T-helper 22 cell (primary cell): ENCODE measurements at places on chromosomes 3 and 15.

GRCh38 chr3:74443102-74443501 lies 171.4 kb downstream of the CNTN3 start:
- DNase-seq: no peak

DNA sequence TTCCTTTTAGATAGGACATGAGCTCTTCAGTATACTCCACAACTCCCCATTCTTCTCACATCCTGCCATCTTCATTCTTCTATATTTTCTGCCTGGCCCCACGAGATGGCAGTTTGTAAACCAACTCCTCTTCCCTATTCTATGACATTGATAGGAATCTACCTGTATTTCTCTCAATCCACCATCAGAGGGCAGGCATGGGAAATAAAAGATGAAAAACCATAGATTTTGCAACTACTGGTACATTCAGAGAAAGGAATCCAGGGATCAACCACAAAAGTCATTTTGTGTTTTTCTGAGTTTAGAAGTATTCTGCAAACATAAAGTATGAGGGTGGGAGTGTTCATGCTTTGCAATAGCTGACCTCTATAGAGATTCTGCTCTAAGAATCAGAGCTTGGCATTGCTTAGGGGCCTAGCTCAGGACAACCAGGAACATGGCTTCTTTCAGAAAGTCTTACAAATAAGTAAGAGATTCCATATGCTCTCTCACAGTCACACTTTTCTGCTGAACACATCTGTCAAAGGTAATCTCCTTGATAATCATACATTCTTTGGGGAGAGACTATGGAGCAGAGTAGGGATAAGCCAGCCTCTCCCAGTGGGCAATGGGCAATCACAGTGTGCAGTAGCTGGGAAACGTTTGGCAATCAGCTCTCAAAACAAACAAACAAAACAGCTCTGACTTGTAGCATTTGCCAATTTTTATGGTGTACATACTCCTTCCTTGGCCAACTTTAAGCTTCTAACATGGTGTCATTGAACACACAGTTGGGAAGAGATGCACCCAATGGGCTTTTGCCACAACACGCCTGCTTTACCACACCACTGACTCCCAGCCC lies 43.1 kb upstream of the SLC25A36 start:
- DNase-seq: no peak

DNA sequence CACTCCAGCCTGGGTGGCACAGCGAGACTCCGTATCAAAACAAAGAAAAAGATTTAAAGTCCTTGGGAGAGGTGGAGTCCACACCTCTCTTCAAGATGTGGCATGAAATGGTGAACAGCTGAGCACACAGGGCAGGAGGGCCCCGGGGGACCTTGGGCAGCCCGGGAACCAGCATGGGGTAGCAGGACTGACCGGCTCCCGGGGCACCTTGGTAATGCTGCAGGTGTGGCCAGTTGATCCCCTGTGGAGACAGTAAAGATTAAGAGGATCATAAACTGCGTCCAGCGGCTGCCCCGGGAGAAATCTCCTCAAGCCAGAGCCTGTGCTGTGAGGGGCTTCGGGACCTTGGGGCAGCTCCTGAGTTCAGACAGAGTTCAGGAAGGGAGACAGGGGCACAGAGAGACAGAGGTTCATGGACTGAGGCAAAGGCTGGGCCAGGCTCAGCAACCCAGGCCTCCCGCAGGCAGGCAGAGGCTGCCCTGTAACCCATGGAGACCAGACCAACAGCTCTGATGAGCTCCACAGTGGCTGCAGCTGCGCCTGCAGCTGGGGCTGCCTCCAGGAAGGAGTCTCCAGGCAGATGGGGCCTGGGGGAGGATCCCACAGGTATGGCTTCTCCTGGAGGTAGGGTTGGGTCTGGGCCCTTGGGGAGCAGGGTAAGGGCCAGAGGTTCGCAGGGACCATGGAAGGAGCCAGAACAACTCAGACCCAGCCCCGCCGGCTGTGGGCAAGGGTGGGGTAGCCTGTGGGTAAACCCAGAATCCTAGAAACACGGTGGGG lies at the start of gene NR2E3:
TSS of gene NR2E3 (plus strand) at position 299 of the 780 bp plus-strand sequence. CDS start at position 489, 190 bp downstream.
- no peak for DNase-seq

DNA sequence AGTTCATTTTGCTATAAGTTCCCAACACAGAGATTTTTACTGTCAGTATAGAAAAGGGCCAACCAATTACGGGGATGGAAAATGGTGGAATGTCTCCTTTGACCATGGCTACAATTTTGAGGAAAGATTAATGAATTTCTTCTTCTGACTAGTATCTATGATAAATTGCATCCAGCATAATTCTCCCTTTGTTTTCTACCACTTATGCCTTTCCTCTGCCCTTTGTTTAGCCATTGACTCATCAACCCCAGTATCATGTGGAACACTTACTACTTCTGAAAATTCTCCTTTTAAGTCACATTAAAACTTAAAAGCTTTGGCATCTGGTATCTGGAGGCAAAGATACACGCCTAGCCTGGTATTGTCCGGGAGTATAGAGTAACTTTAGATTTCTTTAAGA lies 92.9 kb upstream of the CADPS start:
- no peak for DNase-seq

DNA sequence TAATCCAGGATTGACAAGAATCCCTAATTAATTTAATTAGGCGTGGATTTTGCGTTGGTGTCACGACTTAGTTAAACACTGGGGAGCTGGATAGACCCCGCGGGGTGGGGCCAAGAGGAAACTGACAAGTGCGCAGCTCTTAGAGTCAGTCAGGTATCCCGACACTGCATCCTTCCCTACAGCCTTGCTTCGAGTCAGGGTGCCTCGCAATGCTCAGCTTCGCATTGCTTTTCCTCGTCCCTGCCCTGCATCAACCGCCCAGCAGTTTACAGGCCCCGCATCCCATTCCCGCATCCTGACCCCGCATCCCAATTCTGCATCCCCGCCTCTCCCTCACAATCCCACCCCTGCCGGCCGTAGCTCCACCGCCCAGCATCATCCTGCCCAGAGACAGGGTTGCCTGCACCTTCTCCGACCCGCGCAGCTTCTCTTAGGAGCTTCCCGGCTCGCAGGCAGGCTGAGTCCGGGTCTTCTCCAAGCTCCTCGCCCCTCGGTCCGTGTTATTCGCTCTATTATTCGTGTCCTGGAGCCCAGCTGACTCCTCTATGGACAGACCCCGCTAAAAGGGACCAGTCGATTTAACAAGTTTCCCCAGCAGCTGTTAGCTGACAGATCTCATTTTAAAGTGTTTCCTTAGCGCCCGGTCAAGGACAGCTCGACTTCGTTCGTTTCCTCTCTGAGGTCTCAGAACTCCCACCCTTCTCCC lies 699 bp upstream of the SHOX2 start:
- no peak for DNase-seq

DNA sequence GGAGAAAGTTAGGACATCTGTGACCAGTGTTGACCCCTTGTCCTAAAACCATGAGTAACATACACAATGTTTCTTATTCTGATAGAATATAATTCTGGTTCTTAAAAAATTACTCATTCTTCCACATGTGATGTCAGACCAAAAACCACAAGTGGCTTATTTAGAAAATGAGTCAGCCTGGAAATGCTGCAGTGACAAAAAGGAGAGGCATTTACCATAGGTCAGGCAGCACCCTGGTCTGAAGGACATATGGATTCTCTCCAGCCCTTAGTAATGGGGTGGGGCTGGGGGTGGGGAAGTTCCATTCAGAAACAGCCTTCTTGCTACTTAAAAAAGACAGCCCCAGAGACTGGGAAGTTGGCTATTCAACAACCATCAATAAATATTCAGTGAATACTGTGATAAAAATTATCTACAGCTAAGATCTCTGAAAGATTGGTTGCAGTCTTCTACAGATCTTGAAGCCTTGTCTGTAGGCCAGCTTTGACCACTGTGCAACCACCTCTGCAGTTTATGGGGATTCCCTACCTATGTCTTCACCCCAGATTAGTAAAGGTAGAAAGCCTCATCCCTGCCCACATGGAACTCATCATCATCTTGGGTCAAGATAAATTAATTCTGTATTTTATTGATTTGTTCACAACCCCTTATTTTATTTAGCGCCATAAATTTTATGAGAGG lies 34.9 kb upstream of the TIMP4 start:
- DNase-seq: no peak

DNA sequence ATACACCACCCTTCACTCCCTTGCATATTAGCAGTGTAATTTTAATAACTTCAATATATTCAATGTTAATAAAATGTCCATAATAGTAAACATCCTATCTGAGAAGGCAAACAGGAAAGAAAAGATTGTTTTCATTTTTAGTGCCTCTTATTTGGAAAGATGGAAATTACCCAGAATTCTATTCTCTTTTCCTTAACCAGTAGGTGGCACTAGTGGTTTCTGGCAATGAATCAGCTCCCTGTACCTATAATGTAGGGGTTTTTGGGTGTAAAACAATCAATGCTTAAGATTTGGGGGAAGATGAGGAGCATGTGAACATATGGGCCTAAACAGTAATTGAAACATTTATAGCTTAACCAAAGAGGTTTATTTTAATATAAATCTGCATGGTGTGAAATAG lies 5.7 kb upstream of the SEMA6D start:
- no peak for DNase-seq

- DNase-seq: no peak
Measured at GRCh38 chr15:89837134-89837829, 22.6 kb upstream of the ANPEP start.

DNA sequence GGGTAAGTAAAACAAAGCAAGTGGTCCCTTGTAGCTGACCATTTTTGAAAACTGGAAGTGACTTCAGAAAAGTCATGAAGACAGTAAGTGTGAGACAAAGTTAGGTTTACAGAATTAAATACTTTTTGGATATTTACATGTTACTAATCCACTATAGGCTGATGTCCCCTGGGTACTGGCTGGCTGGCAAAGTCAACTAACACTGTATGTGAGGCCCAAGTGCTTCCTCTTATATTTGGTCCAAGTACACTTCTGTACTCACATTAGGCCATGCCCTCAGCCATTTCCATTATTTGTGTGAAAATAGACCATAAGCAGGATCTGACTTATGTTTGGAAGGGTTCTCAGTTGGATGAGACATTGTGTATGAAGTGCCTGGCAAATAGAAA lies 5.5 kb upstream of the LEKR1 start:
- DNase-seq: no peak

GRCh38 chr15:85704720-85705429 lies 89.8 kb downstream of the KLHL25 start:
- DNase-seq: no peak

GRCh38 chr3:49119439-49119838 lies 1.2 kb downstream of the USP19 start:
- DNase-seq: no peak

- DNase-seq: no peak
Measured at GRCh38 chr3:71124048-71124447, 459.5 kb downstream of the FOXP1 start.

- DNase-seq: no peak
Measured at GRCh38 chr3:194178669-194179068, 42.7 kb downstream of the HES1 start.

DNA sequence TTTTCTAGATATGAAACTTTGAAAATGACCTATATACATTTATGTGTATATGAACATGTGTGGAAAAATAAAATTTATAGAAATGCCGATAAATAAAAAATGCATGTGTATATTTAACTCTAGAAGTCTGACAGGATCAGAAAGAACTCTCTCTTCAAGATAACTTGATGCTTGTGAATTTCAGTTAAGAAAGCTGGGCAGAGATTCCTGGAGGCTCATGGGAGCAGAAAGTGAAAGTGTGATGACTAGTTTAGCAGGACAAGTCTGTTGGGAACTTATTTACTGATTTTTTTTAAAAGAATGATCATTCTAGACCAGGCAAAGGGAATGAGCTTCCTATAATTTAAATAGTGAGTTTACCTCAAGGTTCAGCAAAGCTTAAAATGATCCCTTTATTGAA lies 81.5 kb upstream of the KCNAB1 start:
- no peak for DNase-seq

DNA sequence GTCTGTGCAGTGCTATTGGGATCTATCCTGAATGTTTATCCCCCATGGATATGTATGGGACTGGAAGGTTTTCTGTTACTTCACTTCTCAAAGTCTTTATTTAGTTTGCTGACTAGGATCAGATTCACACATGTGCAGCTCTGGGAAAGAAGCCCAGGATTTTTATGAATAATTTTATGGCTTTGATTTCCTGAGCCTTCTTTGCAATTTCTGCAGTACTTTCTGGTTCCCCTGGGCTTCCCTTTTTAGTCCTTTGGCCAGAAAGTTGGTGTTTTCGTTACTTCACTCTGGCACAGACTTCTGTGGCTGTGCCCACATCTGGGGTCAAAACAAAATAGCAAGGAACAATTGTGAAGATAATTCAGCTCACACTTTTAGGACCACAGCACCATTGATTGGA lies 721.0 kb downstream of the OTOL1 start:
- DNase-seq: no peak

GRCh38 chr3:170410428-170411029 lies 8.1 kb upstream of the CLDN11 start:
- no peak for DNase-seq

- DNase-seq: no peak
Measured at GRCh38 chr3:99500485-99500884, 137.9 kb upstream of the COL8A1 start.

- no peak for DNase-seq
Measured at GRCh38 chr15:92747047-92747446, 91.5 kb upstream of the FAM174B start.

- no peak for DNase-seq
Measured at GRCh38 chr3:192090586-192090985, 629.6 kb downstream of the PYDC2 start.

DNA sequence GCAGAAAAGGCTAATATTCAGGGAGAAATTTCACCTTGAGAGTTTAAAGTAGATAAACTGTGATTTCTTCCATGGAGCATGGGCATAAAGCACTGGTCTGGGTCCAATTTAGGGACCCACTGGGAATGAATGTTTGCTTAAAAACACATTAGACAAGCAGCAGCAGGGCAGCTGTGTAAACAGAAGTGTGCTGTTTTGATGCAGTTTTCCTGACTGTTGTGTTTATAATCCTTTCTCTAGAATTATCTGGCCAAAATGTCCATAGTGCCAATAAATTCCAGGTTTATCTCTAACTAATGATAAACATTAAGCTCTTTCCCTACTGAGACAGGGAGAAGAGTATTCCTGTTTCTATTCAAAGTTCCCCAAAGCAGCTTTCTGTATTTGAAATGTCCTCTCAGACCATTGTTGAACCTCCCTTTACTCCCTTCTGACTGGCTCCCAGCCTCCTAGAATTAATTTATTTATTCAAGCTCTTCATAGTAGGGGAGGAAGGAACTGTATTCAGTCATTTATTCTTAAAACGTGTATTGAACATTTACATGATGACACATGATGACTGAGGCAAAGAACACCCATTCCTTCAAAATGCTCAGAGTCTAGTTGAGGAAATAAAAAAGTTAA lies 7.0 kb upstream of the TM4SF18 start:
- DNase-seq: no peak

- no peak for DNase-seq
Measured at GRCh38 chr15:94761574-94761973, 530.2 kb downstream of the MCTP2 start.

- no peak for DNase-seq
Measured at GRCh38 chr15:34336991-34337556, 507 bp downstream of the SLC12A6 start.

GRCh38 chr15:100772892-100773520 lies 106.6 kb upstream of the ALDH1A3 start:
- DNase-seq: no peak
